Activated effector memory CD4-positive, alpha-beta T cell treated with Interleukin-2 at 50 U/mL for 16 hours (primary cell): ENCODE measurements at places on chromosomes 7 and 10.

GRCh38 chr7:22295402-22296264 lies 61.3 kb downstream of the RAPGEF5 start:
- no peak for DNase-seq

- no peak for DNase-seq
These were observed 39.0 kb upstream of the ZNF438 start for GRCh38 chr10:31070691-31071090.

GRCh38 chr7:158805937-158806336 lies 23.4 kb downstream of the ESYT2 start:
- DNase-seq: no peak

DNA sequence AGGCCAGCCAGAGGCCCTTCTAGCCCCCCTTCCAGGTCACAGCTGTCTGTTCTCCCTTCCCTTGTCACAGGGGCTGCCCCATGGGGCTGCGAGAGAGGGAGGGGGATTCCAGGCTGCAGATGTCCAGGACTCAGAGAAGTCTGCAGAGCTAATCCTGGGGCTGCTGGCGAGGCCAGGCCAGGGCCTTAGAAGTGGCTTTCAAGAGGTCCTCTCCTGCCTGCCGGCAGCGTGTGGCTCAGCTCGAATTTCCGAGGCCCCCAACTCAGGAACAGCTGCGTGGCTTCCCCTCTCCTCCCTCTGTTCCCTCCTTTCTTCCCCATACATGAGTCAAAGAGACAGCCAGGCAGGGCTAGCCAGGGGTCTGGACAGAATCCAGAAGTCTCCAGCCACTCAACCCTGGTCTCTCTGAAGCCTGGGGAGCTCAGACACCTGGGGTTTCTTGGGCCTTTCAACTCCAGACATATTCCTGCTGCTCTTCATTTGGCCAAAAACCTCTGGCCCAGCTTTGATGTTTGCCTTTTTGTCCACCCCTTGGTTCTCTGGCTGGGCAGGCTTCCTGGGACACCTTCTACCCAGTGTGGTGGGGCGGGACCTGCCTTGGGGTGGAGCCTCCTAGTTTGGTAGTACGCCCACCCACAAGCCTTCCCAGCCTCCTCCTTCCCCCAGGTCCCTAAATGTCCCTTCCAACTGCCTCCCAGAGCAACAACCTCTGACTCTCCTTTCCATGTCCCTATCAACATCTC lies 21.8 kb upstream of the EIF5AL1 start:
- no peak for DNase-seq

GRCh38 chr7:16916105-16916639 lies 34.4 kb upstream of the AGR3 start:
- DNase-seq: no peak

DNA sequence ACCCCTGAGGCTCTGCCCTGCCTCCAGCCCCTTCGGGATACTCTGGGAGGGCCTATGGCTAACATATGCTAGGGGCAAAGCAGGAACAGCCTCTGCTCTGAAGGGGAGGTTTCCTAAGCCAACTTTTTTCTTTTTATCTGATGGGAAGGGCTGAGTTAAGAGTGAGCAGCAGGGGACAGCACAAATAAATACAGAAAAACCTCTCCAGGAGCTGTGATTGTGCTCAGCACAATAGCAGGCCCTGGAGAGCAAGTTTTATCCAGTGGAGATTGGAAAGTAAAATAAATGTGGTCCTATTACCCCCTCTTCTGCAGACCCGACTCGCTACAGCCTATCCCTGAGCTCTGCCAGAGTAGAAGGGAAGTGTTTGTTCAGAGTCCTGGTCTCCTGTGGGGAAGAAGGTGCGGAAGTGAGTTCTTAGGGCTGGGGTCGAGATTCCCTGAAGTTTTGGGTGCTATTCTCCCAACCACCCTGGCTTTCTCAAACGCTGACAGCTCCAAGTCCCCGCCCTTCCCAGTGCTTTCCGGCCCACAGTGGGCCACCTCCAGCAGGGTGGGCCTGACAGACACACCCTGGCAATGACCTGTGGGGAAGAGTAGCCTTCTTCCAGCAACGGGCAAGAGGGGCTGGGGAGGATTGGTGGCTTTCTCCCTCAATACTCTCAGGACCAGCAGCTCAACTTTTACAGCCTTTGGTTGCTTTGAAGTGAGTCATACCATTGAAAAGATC lies 23.0 kb upstream of the AFAP1L2 start:
- no peak for DNase-seq

GRCh38 chr7:101969997-101970585 lies 152.7 kb downstream of the CUX1 start:
- DNase-seq: no peak

DNA sequence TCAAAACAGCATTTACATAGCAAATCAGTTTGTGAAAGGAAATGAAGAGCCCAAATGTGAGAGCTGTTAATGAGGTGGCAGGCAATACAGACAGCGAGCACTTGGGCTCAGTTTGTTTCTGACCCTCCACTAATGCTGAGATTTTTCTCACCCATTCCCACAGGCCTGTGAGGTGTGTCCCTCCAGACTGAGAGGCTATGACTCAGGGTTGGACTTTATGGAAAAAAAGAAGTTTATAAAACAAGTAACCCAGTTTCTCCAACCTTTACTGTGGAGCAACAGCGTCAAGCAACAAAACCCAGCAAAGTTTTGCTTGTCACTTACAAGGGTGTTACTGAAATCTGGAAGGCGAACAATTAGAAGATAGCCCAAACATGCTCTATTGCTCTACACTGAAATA lies 4.9 kb upstream of the FEZF1 start:
- no peak for DNase-seq

- no peak for DNase-seq
These were observed 82.4 kb downstream of the CREM start for GRCh38 chr10:35208949-35209613.

GRCh38 chr10:43415544-43415943 lies 6.6 kb upstream of the HNRNPF start:
- DNase-seq: no peak

- DNase-seq: no peak
These were observed 37.7 kb upstream of the ITGB1 start for GRCh38 chr10:32995751-32996150.

DNA sequence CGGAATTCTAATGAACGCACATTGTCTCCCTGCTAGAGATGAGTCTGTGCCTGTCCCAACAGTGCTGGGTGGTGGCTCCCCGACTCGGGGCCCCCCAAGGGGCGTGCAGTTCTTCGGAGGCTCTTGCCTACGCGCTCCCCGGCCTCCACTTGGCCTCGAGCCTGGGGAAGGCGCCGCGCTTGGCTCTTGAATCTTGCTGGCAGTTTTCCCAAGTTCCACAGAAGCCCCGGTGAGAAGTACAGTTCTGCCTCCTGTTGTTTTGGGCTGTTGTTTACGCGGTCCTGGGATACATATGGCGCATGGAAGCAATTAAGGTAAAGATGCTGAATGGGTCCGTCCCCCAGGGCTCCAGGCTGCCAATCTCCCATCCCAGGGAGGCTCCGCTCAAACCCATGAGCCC lies 32.6 kb upstream of the UNCX start:
- no peak for DNase-seq

DNA sequence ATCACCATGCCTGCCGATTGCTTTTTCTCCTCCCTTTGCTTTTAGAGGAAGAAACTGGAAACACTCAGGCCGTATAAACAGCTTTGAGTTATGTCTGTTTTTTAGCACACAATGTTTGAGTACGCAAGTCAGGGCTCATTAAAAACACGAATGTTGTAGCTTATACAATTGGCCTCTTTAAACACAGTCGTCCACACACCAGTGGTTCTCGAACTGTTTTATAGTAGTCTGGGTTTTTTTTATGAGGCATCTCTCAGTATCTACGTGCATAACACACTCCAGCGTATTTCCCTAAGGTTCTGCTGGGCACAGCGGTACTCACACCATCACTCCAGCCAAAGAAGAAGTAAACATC lies 13.4 kb upstream of the CARD11 start:
- no peak for DNase-seq

DNA sequence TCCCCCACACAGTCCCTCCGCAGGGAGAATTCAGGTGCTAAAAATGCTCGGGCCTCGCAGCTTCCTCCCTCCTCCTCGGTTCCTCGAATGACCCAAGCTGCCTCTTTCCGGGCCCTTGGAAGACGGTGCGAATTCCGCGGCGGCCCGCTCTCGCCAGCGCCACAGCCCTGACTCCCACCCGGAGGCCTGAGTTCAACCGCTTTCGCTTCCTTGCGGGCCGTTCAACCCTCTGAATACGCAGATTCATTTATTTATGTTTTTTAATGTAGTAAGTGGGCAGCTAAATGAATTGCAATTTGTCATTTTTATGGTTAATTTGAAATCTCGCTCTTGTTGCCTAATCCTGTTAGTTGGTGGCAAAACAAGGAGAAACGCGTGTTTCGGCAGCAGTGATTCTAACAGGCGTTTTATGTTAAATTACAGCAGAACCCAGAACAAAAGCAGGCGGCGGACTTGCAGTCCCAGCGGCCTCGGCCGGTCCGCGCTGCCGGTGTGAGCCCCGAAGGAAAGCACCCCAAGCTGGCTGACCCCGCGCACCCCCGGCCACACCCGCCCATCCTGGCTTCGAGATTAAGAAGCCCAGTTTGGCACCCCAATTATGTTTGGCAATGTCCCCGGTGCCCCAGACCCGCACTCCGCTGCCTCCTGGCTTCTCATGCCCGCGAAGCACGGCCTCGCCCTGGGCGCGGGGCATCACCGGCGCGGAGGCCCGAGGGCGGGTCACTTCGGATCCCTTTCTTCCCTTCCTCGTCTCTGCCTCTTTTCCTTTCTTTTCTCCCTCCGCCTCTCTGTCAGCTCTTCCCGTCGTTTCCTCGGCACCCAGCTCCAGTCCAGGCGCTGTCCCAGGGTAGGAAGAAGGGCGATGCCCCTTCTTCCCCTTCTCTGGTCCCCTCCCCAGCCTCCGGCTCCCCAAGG lies 75.9 kb downstream of the INSIG1 start:
- no peak for DNase-seq

GRCh38 chr10:2023687-2024086 lies 286.4 kb upstream of the ADARB2 start:
- DNase-seq: no peak

GRCh38 chr10:17599089-17599488 lies 18.1 kb downstream of the HACD1 start:
- no peak for DNase-seq

DNA sequence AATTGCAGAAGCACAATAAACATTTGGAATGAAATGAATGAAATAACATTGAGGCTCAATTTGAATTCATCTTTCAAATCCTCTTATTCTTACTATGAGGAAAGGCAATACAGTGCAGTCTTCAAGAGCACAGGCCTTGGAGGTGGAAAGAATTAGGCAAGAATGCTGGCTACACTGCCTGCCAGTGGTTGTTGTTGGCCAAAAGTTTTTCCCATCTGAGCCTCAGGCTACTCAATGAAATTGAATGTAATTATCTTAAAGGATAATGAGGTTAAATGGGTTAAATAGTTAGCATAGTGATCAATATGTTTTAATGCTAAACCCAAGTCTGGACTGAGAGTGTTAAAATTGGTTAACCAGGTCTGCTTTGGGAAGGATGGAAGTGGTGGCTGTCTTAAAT lies 140.9 kb downstream of the MBL2 start:
- no peak for DNase-seq

GRCh38 chr7:23964715-23965114 lies 254.7 kb downstream of the STK31 start:
- no peak for DNase-seq
